Germinal center (tissue), 1 donor: ENCODE measurements at places on chromosomes 3 and 15.

DNA sequence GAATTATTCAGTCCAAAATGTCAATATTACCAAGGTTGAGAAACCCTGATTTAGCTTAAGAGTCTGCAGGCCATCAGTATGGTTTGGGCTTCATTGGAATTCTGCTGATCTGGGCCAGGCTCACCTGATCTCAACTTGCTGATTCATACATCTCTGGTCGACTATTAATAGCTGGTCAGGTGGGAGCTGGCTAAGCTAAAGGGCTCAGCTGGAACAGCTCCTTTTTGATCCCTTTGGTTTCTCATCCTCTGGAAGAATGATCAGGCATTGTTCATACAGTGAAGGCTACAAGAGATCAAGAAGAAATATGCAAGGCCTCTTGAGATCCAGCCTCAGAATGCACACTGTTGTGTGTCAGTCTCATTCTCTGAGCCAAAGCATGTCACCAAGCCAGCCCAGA is 123.3 kb upstream of the MME start:
- DNase-seq = no peak

- peak; percentile 2 for DNase-seq
These were observed 28.4 kb downstream of the ANKRD28 start for GRCh38 chr3:15769256-15769915.

GRCh38 chr3:195803289-195803908 is 8.3 kb downstream of the MUC4 start:
- DNase-seq = no peak

DNA sequence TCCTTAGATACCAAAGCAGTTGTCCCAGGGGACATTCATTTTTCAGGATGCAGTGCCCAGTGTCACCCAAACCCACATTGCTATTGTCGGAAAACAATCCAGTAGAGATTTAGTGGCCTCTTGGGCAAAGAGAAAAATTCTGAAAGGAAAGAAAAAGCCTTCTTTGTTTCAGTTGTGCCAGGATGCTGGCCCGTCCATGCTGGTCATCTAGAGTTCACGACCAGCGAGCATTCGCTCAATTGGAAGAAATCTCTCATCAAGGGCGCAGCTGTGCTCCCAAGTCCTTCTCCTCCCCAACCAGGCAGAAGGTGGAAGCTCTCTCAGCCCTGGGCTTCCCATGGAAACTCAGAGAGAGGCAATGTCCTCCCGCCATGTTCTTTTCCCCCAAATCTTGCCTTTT is 123.7 kb downstream of the MTHFS start:
- no peak for DNase-seq

GRCh38 chr3:114496874-114497273 is 203.0 kb downstream of the TIGIT start:
- DNase-seq = no peak

DNA sequence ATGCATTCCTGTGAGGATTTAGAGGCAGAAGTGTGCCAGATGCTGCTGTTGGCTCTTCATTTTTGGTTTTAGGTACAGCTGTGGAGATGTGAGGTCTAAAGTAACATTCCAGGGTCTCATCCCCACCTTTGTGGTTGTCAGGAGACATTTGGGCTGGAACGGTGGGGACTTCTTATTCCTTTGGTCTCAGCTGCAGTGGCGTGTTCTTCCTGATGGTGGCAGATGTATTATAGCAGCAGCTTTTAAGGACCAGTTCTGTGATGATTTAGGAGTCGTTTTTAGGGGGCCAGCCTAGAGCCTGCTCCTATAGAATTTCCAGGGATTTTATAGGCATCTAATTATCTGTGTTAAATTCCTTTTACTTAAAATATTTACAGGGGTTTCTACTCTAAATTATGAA is 221.0 kb upstream of the EOMES start:
- no peak for DNase-seq

GRCh38 chr3:169954142-169954756 is 12.4 kb upstream of the SEC62 start:
- no peak for DNase-seq

DNA sequence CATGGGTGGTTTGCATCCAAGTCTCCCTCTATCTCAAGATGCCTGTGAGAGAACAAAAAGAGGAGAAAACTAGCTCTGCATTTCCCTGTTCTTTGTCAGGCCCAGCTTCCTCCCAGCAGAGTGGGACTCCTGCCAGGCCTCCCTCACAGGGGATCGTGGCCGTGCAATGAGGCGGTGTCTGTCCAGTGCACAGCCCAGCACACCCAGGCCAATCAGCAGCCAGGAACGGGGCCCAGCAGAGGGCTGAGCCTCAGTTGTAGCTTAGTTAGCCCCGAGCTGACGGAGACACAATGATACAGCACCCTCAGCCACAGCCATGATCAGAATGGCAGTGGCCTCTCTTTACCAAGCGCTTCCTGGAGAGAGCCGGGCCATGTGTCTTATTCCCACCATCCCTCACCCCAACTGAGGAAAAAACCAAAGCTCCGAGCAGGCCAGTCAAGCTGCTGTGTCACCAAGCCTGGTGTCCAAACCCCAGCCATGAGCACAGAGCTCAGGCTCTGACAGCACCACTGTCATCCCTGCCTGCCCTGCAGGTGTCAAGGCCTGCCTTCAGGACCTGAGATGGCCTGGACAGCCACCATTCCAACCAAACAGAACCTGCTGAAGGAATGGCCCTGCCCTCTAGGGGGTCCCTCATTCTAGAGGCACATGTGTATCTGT is 71.1 kb downstream of the DNAJB8 start:
- no peak for DNase-seq

- no peak for DNase-seq
These were observed 137.8 kb upstream of the SNTN start for GRCh38 chr3:63514678-63515077.

GRCh38 chr3:139448104-139448503 is 28.2 kb downstream of the RBP2 start:
- no peak for DNase-seq

DNA sequence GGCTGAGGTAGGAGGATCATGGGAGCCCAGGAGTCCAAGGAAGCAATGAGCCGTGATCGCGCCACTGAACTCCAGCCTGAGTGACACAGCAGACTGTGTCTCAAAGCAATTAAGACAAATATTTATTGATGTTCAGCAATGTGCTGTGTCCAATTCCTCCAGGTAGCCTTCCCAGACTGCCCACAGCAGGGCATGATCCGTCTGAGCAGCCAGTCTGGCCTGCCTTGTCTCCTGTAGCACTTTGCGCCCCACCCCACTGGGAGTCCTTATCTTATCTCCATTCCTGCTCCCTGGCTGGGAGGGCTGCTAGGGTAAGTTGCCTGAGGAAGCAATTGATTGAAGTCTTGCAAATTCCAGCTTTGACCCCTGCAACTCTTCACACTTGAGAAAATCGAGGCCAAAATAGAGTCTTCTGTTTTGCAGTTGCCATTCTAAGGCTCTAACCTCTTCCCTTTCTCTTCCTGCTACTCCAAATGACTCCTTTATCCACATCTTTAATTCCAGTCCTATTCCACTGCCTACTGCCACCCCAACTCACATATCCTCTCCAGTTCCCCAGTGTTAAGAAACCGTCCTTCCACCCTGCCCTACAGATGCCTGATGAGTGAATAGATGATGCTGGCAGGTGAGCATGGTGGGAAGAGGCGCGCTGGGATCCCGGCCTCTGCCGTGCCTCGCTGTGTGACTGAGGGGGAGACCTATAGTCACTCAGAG is 26.9 kb upstream of the LCTL start:
- no peak for DNase-seq

DNA sequence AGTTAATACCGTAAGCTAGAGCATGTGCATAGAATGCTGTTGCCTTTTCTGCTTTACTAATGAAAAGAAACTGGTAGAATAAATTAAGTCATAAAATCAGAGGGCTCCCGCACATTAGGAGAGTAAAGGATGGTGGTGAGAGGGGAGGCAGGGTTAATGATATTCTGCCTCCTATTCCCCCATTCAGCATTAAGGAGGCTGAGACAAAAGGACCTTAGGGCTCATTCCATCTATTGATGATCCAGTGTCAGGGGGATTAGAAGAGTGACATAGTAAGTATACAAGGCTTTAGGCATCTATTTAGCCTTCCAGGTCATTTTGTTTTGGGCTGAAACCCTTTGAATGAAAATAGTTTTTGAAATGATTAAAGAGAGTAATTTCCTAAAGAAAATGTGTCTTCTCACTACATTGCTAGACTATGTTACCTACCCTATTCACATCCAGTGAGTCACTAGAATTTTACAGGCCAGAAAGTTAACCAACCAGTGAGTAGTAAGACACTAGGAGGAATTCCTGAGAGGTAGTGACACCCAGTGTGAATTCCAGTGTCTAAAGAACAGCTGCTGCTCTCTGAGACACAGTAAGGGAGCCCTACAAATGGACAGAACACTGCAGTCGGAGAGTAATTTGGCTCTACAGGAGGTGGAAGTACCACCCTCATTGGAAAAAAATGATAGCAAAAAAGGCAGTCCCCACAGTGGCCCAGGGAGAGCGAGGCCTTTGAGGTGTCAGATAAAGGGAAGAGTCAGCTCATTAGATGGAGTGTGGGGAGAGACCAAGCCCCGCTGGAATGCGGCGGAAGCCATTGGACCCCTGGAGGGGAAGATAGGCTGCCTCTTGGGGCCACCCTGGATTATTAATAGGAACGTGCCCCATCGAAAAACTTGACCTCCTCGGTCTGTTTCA is 67.6 kb downstream of the TUSC7 start:
- DNase-seq = no peak

- DNase-seq = no peak
These were observed 308.5 kb downstream of the ROBO2 start for GRCh38 chr3:77348244-77348855.

DNA sequence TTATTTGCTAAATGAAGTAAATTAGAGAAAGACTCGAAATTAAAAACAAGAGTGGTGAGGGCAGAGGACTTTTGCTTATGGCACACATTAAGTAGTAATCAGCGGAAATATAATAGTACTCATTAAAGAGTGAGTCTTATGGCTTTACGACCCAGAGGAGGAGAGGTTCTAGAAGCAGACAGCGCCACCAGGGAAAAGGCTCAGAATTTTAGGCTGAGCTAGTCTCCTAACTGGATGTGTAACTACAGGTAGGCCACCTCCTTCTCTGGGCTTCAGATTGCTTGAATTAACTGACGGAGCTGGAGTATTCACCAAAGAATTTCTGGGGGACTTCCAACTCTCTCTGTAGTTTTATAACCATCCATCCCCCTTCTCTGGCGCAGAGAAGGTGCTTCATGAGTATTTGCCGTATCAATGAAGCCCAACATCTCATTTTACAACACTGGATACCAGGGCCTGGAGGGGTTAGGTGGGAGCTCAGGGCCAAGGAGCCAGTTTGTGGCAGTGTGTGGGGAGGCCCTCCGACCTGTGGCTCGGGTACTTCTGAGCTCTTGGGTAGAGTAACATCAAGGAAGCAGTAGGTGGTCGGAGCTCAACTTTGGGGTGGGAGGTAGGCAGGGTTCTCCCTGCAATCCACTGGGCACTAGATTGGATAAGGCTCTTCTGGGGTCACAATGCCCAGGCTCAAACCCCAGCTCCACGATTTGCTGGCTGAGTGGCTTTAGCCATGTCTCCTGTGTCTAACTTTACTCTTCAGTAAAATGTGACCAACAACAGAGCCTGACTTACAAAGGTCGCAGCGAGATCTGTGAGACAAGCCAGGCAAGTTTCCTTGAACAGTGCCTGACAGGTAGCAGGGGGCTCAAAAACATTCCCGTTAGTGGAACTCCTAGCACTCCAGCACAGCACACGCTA is 1.1 kb downstream of the CHCHD4 start:
- no peak for DNase-seq

GRCh38 chr3:183554377-183554776 is 1.1 kb downstream of the KLHL6 start:
- DNase-seq = no peak

DNA sequence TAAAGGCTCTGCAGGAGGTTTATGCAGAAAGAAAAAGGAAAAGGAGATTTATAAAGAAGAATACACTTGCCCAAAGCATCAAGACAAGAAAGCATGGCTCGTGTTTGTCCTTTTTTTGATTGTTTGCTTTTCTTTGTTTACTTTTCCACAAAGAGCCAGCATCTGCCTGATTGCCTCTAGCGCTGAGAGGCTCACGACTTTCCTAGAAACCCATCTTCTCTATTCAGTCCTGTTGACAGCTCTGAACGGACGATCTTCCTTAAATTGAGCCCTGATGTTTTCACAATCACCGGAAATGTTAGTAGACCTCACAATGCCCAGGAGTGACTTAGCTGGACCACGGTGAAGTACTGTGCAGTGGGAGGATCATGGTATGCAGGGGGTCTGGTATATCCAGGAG is 12.4 kb downstream of the GP5 start:
- no peak for DNase-seq

- no peak for DNase-seq
These were observed 318.4 kb downstream of the LPP start for GRCh38 chr3:188472336-188472735.
